CD4-positive, alpha-beta T cell treated with Interleukin-6 for 4 hours (primary cell): ENCODE measurements at places on chromosomes 4 and X.

GRCh38 chr4:20870436-20870835 lies 170.2 kb downstream of the PACRGL start:
- DNase-seq: no peak

DNA sequence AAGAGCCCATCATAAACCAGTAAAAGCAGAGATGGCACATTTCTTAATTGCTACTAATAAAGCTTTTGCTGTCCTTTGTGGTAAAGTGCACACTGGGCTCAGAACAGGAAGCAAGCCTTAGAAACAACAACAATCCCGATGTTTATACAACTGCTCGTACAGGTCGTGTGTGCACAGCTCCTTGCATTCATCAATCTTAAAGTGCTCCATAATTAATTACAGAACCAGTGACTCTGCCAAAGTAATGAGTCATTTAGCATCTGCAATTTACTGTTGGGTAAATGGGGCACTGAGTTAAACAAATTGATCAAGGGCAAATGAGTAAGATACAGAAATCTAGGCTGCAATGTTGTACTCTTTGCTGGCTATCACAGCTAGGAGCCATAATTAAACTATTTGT lies 61.3 kb upstream of the TXK start:
- no peak for DNase-seq

- no peak for DNase-seq
Measured at GRCh38 chr4:182141061-182141460, 102.1 kb upstream of the TENM3 start.

GRCh38 chr4:12124138-12124537 lies 695.4 kb upstream of the HS3ST1 start:
- DNase-seq: no peak

GRCh38 chr4:28232951-28233350 lies 1372.3 kb downstream of the STIM2 start:
- no peak for DNase-seq

DNA sequence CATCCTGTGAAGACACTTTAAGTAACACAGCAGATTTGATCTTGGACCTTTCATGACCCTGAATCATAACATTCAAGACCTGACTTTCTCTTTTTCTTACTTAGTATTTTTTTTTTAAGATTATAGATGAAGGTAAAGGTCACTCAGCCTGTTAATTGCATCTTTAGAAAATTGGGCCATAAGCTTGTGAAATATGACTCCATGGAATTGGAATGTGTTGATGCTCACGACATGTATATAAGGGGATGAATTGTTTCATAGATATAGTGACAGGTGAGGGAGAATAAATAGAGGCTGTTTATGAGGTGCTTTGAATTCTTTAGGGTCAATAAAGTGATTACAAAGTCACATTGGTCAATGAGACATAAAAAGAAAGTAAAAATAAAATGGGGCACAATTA lies 27.7 kb upstream of the HS3ST1 start:
- no peak for DNase-seq

GRCh38 chrX:24399550-24399949 lies 39.1 kb downstream of the SUPT20HL1 start:
- DNase-seq: no peak

DNA sequence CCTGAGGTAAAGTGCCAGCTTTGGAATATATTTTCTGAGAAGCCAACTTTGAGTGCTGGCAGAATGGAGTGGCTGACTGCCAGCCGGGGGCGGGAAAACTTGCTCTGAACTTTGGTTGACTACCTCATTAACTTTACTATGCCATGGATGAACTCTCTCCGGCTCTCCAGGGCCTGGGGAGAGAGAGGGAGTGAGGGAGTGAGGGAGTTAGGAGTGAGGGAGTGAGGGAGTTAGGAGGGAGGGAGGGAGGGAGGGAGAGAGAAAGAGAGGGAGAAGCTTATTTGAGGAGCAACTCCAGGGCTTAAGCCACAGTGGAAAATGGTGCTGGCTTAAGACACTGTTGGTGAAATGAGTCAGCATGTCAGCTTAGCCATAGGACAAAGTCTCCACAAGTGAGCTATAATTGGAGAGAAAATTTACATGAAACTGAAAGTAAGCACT lies 280.9 kb upstream of the RPS6KA3 start:
- no peak for DNase-seq

- DNase-seq: no peak
Measured at GRCh38 chr4:76980261-76980660, 30.7 kb downstream of the SEPTIN11 start.

- no peak for DNase-seq
Measured at GRCh38 chrX:81779701-81780100, 577.8 kb downstream of the SH3BGRL start.

DNA sequence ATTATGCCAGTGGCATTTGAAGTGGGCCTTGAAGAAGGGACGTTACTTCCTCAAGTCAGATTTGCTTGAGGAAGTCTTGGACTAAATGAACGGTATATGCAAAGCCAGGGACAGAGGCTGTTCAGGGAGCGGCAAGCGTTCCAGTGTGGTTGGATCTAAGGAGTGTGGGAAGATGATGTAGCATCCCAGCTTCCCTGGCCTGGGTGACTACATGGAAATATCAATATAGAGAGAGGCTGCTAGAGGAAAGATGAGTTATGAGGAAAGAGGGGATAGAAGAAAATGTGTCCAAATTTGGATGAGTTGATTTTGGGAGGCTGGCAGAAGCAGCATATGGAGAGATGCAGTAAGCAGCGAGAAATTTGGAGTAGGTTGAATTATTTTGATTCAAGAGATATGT lies 432.5 kb upstream of the TENM3 start:
- DNase-seq: no peak
